ENCODE measurements at places on chromosomes 5 and 9.

DNA sequence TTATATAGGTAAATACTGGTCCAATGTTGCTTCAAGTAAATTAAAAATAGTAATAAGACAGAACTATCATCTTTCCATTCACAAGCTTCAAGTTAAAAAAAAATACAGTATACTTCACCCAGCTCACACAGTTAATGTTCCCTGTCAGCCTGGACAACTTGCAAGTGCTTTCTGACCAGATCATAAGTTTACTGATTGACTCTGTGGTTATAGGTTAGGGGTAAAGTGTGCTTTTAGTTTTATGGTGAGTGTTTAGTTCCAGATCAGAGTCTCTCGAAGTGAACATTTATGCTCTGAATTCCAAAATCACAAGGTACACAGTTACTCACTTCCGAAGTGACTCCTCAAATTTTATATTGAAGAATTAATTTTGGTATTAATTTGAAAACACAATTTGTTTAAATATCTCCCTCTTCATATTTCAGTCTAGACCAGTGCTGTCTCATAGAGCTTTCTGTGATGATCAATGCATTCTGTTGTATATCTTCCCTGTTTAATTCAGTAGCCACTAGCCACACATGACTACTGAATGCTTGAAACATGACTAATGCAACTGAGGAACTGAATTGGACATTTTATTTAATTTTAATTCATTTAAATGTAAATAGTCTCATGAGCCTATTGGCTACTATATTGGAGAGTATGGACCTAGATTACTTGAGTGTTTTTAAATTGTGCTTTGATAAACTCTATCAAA, 90.7 kb downstream of the MEF2C start:
- no peaks in the 10 kb centered on the region for H3K27me3 ChIP-seq
- H3K4me1 ChIP-seq = no peaks in the 10 kb centered on the region
- H3K27ac ChIP-seq = no peak overlapping the region
- DNase-seq = no peak

DNA sequence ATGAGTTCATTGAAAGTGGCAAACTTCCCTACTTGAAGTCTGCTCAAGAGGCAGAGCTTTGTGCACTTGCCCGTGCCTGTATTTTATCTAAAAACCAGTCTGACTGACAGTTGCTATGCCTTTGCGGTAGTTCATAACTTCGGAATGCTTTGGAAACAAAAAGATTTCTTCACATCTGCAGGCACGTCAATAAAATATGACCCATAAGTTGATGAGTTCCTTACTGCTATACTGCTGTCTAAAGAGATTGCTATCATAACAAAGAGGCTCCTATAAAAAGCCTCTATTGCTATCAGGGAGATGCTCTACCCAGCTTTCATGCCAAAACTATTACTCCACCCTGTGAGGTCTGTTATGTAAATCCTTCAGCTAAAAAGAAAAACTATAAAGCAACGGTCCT, 25.4 kb upstream of the RNF20 start:
- H3K4me3 ChIP-seq = no peak overlapping the region
- no peak overlapping the region for H3K27ac ChIP-seq
- no peak for DNase-seq
- no peaks in the 10 kb centered on the region for H3K27me3 ChIP-seq
- no peaks in the 10 kb centered on the region for H3K4me1 ChIP-seq

- H3K27ac ChIP-seq = no peak overlapping the region
- H3K4me3 ChIP-seq = no peak overlapping the region
- no peaks in the 10 kb centered on the region for H3K36me3 ChIP-seq
- H3K27me3 ChIP-seq = no peaks in the 10 kb centered on the region
- H3K4me1 ChIP-seq = 0 out of 2 replicates have a peak, but pooled peaks cover 9% of the 10 kb centered on the region
These were observed 20.2 kb downstream of the TEK start for GRCh38 chr9:27129221-27129620.

DNA sequence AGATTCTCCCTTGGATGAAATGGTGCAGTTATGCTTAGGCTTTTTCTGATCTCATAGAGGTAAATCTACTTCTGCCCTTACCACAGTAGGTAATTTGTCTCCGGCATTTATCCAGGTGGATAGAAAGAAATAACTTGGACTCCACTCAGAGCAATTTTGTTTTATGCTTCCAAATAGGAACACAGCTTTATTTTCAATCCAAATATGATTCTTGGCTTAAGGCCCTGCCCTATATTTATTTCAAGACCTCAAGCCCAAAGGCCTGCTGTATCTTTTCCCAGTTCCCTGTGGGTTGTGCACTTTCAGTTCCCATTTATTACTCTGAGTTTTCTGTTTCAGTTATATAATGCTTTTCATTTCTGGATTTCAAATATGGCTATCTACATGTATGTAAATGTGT, 274.2 kb upstream of the SMC2 start:
- H3K4me3 ChIP-seq = no peak overlapping the region
- H3K4me1 ChIP-seq = no peaks in the 10 kb centered on the region
- DNase-seq = no peak

DNA sequence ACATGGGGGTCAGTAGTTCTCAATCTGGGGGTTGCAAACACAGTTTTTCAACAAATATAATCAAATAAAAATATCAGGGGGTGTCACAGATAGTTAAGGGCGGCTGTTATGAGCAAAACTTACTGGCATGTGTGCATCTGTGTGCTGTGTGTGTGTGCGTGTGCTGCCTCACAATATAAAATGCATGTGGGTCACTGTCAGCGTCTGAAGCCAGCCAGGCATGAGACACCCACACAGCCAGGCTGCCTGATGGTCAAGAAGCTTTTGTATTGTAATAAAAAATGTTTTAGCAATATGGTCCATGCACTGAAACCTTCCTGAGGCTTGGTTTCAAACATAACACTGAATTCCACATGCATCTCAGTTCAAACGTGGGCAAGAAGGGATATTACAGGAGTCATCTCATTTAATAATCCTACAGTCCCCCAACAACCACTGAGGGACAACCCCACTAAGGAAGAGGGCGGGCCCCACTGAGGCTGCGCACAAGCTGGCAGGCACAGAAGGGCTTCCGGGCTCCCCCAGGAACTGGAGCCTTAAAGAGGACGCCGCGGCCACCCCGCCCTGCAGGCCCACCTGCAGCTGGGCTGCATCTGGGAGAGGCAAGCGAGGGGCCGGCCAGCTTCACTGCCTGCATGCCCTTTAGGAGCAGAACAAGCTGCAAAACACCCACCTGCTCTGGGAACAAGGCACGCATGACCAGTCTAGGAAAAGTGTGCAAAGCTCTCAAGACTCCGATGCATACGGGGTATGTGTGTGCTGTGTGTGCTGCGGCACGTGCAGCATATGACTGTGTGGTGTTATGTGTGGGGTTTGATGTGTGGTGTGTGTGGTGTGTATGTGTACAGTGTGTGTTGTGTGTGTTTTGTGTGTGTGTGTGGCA, 14.1 kb downstream of the SEMA4D start:
- H3K27ac ChIP-seq = no peak overlapping the region
- no peak overlapping the region for H3K4me3 ChIP-seq
- no peak for DNase-seq

GRCh38 chr5:3590967-3591900, 4.4 kb upstream of the IRX1 start:
- no peaks in the 10 kb centered on the region for H3K36me3 ChIP-seq
- H3K4me3 ChIP-seq = no peak overlapping the region
- H3K27ac ChIP-seq = no peak overlapping the region
- H3K4me1 ChIP-seq = no peaks in the 10 kb centered on the region
- H3K27me3 ChIP-seq = peaks cover 22% of the 10 kb centered on the region

DNA sequence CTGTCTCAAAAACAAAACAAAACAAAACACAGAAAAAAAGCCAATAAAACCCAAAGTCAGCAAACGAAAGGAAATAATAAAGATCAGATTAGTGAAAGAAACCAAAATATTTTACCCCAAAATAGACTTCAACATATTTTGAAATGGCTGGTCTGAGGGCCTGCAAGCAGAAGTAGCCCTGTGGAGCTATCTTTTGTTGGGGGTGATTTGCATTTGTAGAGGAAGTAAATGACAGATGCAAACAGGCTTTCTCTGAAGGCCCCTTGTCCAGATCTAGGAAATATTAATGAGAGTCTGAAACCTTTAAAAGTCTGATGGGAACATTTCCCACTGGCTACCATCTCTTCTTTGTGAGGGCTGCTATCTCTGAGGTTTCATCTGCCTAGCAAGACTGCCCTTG, 74.0 kb downstream of the GCNT4 start:
- H3K27ac ChIP-seq = no peak overlapping the region
- no peaks in the 10 kb centered on the region for H3K27me3 ChIP-seq
- DNase-seq = no peak
- no peaks in the 10 kb centered on the region for H3K4me1 ChIP-seq
- no peaks in the 10 kb centered on the region for H3K36me3 ChIP-seq

DNA sequence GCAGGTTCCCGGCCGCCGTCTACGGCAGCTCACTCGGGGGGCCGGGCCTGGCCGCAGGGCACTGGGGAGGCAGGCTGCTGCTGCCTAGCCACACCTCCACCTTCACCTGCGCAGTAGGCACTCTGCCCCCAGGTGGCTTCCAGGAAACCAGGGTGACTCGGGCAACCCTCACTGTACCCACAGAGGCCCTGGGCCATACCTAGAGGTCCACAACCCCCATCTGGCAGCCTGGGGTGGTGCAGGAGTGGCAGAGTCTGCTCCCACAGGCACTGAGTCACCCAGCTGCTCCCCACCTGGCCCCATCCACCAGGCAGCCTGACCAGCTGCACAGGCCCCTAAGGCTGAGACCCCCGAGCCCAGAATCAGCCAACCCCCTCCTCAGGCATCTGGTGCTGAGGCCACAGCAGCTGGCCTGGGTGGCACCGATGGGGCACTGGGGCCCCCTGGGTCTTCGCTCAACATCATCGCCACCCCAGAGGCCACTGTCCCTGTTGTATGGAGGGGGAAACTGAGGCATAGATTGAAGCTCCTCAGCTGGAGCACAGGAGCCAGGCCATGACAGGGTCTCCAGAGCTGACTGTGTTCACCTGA, 70.2 kb downstream of the KCNT1 start:
- H3K4me1 ChIP-seq = no peaks in the 10 kb centered on the region
- H3K36me3 ChIP-seq = no peaks in the 10 kb centered on the region
- DNase-seq = no peak
- H3K4me3 ChIP-seq = no peak overlapping the region

GRCh38 chr9:133199648-133200321, 9.3 kb downstream of the OBP2B start:
- no peak for DNase-seq
- no peak overlapping the region for H3K4me3 ChIP-seq
- H3K4me1 ChIP-seq = no peaks in the 10 kb centered on the region
- H3K27ac ChIP-seq = no peak overlapping the region

All from PC-9 (cell line).